GOT3 (cell line): ENCODE measurements at places on chromosomes 11 and 22.

- no peak for DNase-seq
These were observed 77.4 kb upstream of the WNT7B start for GRCh38 chr22:46054091-46055073.

- DNase-seq, result no peak
These were observed 46.4 kb downstream of the QSER1 start for GRCh38 chr11:32939046-32939445.

GRCh38 chr22:45125188-45125587 is 38.5 kb upstream of the NUP50 start:
- DNase-seq, result no peak

DNA sequence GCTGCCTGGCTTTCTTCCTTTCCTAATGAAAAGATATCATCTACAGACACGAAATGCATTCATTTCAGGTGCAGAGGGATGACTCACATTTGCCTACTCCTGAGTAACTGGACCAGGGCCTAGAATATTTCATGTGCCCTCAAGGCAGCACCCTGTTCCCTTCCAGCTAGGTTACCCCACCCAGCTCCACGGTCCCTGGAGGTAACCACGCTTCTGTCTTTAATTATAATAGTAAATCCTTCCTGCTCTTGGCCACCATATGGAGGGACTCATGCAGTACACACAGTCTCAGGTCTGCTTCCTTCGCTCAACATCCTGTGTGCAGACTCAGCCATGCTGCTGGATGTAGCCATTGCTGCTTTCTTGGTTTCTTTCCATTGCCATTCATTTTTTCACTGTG is 22.3 kb downstream of the DHCR7 start:
- no peak for DNase-seq

DNA sequence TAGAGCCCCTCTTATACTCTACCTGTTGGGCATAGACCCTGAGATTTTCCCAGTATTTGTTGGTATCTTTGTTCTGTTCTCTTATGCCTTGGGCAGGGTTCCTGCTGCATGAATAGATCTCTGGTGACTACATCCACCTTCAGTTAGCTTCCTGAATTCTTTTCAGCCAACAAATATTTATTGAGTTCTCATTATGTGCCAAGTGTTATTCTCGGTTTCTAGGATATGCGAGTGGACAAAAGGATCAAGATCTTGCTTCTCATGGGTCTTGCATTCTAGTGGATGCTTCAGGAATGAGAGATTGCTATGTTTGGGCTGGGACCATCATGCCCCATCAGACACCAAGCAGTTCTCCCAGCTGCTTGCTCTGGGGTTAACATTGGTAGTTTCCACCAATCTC is 340.0 kb downstream of the METTL15 start:
- DNase-seq, result no peak

DNA sequence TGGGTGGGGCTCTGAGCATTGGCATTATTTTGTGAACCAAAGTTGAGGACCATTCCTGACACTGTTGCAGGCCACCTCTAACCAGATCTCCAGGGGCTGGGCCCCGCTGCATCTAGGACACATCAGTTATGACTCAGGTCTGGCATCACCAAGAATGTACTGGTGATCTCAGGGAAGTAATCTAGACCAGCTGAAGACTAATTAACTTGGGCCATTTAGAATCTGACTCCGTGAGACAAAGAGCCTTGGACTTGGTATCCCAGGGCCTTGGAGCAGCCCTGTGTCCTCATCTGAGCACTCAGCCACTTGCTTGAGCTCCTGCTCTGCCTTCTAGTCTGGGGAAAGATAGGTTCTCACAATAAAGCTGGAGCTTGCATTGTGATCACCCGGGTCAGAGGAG is 200.6 kb downstream of the KIRREL3 start:
- DNase-seq, result no peak
